ENCODE measurements at places on chromosomes 3 and 15.

DNA sequence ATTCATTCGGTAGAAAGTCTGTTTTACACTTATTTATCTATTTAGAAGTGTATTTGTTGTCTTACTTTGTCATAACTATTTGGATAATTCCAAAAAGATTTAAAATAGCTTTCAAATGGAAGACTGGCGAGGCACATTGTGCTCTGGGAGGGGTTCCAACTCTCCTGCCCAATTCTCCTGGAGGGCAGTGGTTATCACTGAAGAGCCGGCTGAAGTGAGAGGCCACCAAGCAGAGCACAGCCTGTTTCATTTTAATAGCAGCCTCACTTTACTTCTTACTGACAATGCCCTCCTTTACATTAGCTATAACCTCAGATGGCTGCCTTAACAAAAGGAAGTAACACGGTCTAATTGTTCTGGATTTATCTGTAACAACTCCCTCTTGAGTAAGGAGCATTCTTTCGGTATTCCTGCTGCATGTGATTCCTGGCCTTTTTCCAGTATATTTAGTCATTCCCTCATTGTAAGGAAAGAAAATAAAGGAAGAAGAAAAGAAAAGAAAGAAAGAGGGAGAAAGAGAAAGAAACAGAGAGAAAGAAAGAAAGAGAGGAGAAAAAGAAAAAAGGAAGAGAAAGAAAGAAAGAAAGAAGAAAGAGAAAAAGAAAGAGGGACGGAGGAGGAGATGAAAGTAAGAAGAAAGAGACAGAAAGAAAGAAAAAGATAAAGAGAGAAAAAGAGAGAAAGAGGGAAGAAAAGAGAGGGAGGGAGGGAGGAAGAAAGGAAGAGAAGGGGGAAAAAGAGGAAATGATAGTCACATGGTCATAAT lies 339.8 kb upstream of the WNT5A start:
- DNase-seq = no peak

DNA sequence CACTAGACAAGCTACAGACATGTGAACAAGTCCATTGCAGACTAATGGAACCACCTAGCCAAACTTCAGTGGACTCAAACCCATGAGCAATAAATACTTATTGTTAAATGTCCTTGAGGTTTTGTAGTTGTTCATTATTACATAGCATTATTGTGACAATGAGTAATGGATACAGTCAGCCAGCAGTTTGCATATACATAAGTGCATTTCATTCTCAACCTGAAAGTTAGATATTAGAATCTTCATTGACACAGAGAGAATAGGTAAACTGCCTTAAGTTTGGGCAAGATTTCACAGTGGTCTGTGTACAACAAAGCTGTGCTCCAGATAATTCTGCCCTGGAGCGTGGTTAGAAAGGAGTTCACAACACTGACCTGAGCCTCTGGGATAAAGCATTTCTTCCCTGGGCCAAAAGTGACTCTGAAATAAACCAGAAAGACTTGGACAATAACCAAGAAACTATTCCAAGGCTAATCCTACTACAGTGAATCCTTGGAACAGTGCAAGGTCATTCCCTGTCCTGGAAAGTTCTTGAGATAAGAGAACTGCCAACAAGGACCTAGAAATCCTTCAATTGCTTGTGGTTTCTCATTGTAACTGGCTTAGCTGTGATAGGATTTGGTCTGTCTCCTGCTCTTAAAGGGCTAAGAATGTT lies 225.5 kb upstream of the STT3B start:
- no peak for DNase-seq

- no peak for DNase-seq
These were observed 53.3 kb upstream of the CPOX start for GRCh38 chr3:98646680-98647079.

DNA sequence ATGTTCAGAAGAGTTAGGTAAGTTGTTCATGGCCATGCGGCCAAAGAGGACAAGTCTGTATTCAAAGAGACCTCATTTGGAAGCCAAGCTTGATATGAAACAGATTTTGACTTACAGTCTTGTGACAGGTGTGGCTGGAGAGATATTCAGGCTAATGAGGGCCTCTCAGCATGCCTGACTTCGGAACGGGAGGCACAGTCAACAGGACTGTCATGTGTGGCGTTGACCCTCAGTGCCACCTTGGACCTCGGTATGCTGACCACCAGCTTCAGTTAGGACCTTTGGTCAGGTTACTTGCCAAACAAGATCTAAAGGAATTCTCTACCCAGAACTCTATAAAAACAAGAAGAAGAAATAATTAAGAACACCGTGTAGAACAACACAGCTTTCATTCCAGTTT lies 124.1 kb downstream of the CHST2 start:
- DNase-seq = no peak

GRCh38 chr3:60912142-60912541 lies 339.1 kb downstream of the FHIT start:
- no peak for DNase-seq

DNA sequence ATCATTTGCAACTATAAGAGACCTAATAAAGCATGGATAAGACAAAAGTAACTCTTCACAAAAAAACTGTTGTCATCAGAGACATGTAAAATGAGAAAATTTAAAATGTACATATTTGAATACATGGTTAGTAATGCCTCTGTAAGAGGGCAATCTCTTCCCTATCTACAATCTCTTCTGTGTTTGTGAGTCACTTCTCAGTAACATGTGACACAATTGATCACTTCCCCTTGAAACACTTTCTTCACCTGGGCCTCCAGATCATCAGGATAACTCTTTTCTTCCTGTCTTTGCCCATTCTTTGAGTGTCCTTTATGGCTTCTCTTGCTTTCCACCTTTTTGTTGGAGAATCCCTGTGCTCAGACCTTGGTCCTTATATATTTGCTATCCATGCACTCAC lies 50.4 kb downstream of the TFDP2 start:
- no peak for DNase-seq

DNA sequence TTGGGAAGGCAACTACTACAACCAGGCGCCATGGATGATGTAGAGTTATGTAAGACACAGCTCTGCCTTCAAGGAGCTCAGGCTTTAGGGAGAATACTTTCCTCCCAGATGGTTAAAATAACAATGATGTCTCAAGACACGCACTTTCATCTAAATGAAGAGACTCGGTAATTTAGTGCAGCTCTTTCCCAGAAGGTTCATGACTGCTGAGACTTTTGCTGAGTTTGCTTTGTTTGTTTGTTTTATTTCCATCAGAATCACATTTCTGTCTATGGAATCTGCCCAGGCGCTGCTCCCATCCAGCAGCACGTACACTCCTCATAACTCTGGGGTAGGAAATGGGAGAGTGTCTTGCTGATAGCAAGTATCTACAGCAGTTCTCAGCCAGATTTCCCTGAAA lies 33.9 kb upstream of the MEX3B start:
- no peak for DNase-seq

GRCh38 chr3:20622304-20622703 lies 436.3 kb upstream of the SGO1 start:
- no peak for DNase-seq

- no peak for DNase-seq
These were observed 54.5 kb upstream of the OCA2 start for GRCh38 chr15:28153492-28154119.

DNA sequence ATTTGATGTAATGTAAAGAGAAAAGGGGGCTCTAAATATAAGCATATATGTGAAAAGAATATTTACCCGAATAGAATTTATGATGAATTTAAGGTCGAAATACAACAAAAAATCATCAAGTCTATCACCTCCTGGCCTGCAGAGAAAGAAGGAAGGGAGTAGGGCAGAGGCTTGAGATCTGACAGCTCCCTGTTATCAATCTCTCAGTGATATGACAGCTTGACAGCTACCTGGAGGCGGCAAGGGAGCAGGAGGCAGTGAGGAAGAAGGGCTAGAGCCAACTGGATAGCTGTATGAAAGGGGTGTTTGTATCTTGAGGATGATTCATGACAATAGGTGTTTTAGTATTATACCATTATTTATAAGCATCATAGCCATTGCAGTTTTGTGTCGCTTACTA lies 299.8 kb upstream of the DNAJC19 start:
- no peak for DNase-seq

DNA sequence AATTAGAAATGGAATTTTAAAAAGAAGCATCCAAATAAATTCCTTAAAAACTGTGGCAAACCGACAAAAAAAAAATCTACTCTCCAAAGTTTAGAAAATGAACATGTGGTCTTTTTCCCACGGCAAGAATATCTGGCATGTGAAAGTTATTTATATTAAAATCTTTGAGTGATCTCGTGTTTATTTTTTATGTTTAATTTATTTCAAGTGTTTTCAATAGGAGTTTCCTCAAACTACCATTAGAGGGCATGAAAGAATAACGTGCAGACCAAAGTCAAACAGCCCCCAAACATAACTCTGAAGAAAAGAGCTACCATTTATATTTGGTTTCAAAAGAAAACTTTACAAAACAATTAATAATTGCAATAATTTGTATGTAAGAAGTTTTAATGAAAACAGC lies 286.4 kb downstream of the ZIC4 start:
- DNase-seq = no peak

GRCh38 chr15:39125904-39126303 lies 455.0 kb upstream of the THBS1 start:
- no peak for DNase-seq

- no peak for DNase-seq
These were observed 82.6 kb upstream of the RAP2B start for GRCh38 chr3:153079386-153079785.

DNA sequence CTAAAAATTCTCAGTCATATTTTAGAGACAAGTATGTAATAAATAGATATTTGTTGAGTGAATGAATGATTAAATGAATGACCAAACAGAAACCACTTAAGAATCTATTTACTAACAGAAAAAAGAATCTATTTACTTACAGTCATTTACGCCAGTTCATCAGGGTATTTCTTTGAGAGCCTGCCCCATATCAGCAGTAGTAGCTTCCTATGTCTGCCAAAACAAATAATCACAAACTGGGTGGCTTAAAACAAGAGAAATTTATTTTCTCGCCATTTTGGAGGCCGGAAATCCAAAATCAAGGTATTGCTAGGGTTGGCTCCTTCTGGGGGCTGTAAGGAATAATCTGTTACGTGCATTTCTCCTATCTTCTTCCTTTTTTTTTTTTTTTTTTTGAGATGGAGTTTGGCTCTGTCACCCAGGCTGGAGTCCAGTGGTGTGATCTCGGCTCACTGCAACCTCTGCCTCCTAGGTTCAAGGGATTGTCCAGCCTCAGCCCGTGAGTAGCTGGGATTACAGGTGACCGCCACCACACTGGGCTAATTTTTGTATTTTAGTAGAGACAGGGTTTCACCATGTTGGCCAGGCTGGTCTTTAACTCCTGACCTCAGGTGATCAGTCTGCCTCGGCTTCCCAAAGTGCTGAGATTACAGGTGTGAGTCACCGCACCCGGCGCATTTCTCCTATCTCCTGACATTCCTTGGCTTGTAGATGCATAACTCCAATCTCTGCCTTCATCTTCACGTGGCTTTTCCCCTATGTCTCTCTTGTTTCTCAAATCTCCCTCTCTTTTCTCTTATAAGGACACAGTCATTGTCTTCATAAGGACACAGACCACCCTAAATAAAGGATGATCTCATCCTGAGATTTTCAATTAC lies 65.2 kb upstream of the SPPL2A start:
- no peak for DNase-seq

- no peak for DNase-seq
These were observed 28.3 kb upstream of the GALNT15 start for GRCh38 chr3:16146015-16146730.

Data from right renal pelvis (tissue), 4 donors.